T-cell (primary cell): ENCODE measurements at places on chromosomes 1 and 21. TPM values are rescaled to one million over a fixed set of nuclear protein-coding genes. Genes with fewer than 3 reads are reported as not detected.

LRRC53 gene
- not detected for total RNA-seq

MRPS6 gene
- 75.0 TPM for total RNA-seq

FMO5 gene
- 0.95 TPM for total RNA-seq

PGLYRP4 gene
- total RNA-seq: not detected

EFHD2 gene
- total RNA-seq: 69.8 TPM
